ENCODE measurements at places on chromosomes 3 and 15.

- no peak for DNase-seq
These were observed 53.1 kb downstream of the ARRDC4 start for GRCh38 chr15:98013631-98014030.

- no peak for DNase-seq
These were observed 59.2 kb upstream of the TRAK1 start for GRCh38 chr3:42031808-42032480.

DNA sequence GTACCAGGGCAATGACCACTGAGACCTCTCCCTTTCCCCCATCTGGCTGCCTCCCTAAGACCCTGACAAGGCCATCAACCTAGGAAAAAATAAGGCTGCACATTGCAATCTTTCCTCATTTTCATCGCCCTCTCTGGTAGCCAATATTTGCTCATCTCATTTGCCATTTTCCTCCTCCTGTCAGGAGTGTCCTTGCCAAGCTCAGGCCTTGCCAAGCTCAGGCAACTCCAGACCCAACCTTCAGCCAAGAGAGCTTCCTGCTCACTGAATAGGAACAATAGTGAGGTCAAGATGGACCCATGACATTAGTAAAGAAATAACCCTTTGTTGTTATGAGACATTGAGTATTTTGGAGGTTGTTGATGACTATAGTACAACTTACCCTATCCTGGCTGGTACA, 380.3 kb downstream of the RSL24D1 start:
- no peak for DNase-seq

DNA sequence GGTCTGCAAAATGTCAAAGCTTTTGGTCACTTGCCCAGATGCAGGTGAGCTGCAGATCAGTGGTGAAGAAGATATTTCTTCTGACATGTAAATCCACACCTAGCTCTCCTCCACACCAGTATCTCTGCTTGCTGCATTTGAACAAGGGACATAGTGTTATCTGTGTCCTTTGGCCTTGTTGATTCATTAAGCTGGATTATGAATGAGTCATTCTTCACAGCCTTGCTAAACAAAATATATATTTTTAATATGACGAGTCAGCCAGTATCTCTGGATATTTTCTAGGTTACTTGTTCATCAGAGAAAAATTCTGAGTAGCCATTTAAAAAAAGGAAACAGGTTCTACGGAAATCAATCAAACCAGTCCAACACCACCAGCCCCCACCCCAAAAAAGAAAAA, 190.6 kb upstream of the ADAMTS9 start:
- no peak for DNase-seq

All from stimulated activated CD4-positive, alpha-beta T cell treated with anti-CD3 and anti-CD28 coated beads, Interleukin-4, amount 100 ng/mL, for 1 hour (primary cell).